ENCODE measurements at places on chromosomes 3 and 15. TPM values are rescaled to one million over a fixed set of nuclear protein-coding genes. Genes with fewer than 3 reads are reported as not detected.

Gene TIMP4
- total RNA-seq = 31.1 TPM

Gene CCDC39
- not detected for total RNA-seq

Gene CHDH
- 10.0 TPM for total RNA-seq

Gene TMEM42
- total RNA-seq = 11.2 TPM

Gene SLC51B
- not detected for total RNA-seq

Gene MYL3
- total RNA-seq = 208 TPM

Gene TGFBR2
- 205 TPM for total RNA-seq

Gene FANCD2
- total RNA-seq = 2.0 TPM

- no peak overlapping the region for H3K4me3 ChIP-seq
- no peaks in the 10 kb centered on the region for H3K27me3 ChIP-seq
- no peak for DNase-seq
- no peak overlapping the region for H3K27ac ChIP-seq
- no peaks in the 10 kb centered on the region for H3K4me1 ChIP-seq
These were observed 941 bp downstream of the ZBED2 start for GRCh38 chr3:111594205-111594604.

GRCh38 chr15:94882071-94882712 lies 650.8 kb downstream of the MCTP2 start:
- no peak for DNase-seq
- no peak overlapping the region for H3K27ac ChIP-seq
- H3K27me3 ChIP-seq = no peaks in the 10 kb centered on the region
- H3K36me3 ChIP-seq = no peaks in the 10 kb centered on the region

DNA sequence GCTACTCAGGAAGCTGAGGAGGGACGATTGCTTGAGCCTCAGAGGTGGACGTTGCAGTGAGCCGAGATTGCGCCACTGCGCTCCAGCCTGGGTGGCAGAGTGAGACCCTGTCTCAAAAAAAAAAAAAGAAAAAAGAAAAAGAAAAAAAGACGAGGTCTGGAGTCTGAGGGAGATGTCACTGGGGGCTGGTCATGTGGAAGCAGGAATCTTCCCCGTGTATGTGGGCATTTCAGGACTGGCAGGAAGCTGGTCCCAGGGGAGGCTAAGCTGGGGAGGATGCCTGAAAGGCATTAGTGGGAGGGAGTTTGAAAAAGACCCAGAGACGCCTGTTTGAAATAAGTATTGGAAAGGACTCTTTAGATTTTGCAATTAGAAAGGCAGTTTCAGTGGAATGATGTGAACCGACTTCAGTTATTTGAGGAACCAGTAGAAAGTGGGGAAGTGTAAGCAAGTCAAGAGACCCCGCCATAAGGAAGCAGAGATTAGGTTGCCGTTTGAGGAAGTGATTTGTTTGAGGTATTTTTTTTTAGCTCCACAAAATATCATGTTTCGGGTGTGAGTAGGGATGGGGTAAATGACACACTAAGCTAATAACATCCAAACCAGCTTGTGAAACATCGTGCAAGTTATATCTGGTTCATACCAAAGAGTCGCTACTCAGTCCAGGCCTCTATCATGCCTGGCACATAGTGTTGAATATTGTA lies 55.5 kb downstream of the ST6GAL1 start:
- H3K4me1 ChIP-seq = peaks cover 52% of the 10 kb centered on the region
- no peak overlapping the region for H3K4me3 ChIP-seq
- peak overlapping the region; percentile 56 for H3K27ac ChIP-seq
- H3K27me3 ChIP-seq = no peaks in the 10 kb centered on the region
- peaks cover 9% of the 10 kb centered on the region for H3K36me3 ChIP-seq
- DNase-seq = no peak

- no peak for DNase-seq
- H3K4me1 ChIP-seq = no peaks in the 10 kb centered on the region
- H3K27me3 ChIP-seq = no peaks in the 10 kb centered on the region
These were observed 57.8 kb downstream of the WNT7A start for GRCh38 chr3:13822042-13822441.

GRCh38 chr3:190116551-190117067 lies 4.1 kb downstream of the P3H2 start:
- no peaks in the 10 kb centered on the region for H3K27me3 ChIP-seq
- H3K4me3 ChIP-seq = no peak overlapping the region
- no peaks in the 10 kb centered on the region for H3K36me3 ChIP-seq
- DNase-seq = no peak
- H3K4me1 ChIP-seq = no peaks in the 10 kb centered on the region

GRCh38 chr15:84886211-84886983 lies 1.9 kb downstream of the SLC28A1 start:
- peak overlapping the region; percentile 23 for H3K27ac ChIP-seq
- no peak overlapping the region for H3K4me3 ChIP-seq
- no peaks in the 10 kb centered on the region for H3K36me3 ChIP-seq
- no peak for DNase-seq

DNA sequence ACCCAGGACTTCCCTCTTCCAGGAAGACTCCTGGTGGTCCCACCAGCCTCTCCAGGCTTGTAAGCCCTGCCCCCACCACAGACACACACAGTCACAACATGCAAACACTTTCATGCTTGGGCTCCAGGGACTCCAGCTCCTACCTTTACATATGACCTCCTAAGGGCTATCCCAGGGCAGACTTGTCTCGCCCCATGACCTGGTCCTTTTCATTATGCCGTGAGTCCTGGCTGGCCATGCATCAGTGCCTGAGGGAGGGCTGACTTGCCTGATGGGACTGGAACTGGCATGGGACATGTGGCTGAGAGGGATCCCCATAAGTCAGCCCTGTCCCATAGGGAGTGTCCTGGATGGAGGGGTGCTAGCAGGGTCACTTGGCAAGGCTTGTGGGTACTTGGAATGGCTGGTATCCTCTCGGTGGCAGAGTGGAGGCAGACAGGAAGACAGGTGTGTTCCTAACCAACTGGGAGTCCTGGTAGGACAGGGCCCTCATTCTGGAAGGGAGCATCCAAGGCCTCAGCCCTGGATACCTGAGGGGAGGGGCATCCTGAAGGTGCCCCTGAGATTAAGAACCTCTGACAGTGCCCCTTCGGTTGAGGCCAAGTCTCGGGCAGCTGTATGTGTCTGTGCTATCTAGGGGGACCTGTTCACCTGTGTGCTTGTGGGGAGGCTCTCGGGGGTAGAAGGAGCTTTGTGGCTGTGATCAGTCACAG lies 540 bp upstream of the HHATL start:
- no peak overlapping the region for H3K4me3 ChIP-seq
- peaks cover 53% of the 10 kb centered on the region for H3K4me1 ChIP-seq
- peaks cover 6% of the 10 kb centered on the region for H3K36me3 ChIP-seq
- DNase-seq = no peak
- peak overlapping the region; percentile 98 for H3K27ac ChIP-seq

GRCh38 chr15:98311566-98312188 lies 336.7 kb upstream of the IGF1R start:
- H3K27me3 ChIP-seq = no peaks in the 10 kb centered on the region
- H3K4me3 ChIP-seq = no peak overlapping the region
- peak; percentile 93 for DNase-seq
- H3K27ac ChIP-seq = no peak overlapping the region

DNA sequence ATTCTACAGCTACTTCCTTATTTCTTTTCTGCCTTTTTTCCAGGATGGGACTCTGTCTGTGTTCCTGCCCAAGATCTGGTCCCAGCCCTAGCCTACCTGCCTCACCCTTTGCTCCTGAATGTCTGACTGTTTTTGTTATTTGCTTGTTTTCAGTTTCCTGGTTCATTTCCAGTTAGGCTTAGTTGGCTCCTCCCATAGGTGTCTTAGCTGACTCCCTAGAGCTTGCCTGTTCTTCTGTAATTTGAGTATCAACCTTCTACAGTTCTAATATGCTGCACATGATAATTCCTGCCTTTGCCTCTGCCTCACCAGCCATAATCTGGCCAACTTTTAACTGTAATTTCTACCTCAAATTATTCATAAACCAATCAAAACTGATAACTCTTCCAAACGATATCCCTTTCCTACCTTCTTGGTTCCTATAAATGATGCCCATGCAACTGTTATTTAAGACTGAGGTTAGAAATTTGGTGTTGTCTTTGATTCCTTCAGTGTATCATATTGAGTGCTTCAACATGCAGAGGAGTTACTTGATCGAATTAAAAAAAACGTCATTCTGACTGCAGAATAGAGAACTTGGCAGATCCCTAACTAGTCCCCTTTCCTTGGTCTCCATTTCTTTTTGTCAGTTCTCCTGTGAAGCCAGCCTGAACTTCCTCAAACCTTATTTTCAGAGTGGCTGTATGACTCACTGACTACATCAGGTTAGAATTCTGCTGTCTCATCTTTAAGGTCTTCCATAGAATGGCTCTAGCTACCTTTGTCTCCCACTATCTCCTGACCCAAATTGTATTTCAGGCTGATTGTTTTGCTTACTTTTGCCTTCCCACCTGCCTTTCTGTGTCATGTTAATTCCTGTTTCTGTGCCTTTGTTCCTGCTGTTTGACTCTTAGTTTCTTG lies 8.4 kb downstream of the GOLM2 start:
- no peaks in the 10 kb centered on the region for H3K36me3 ChIP-seq
- H3K27me3 ChIP-seq = no peaks in the 10 kb centered on the region
- H3K4me1 ChIP-seq = peaks cover 18% of the 10 kb centered on the region
- no peak overlapping the region for H3K27ac ChIP-seq
- H3K4me3 ChIP-seq = no peak overlapping the region

GRCh38 chr15:85489773-85490493 lies 109.5 kb downstream of the AKAP13 start:
- H3K4me3 ChIP-seq = no peak overlapping the region
- no peak for DNase-seq
- peak overlapping the region; percentile 57 for H3K27ac ChIP-seq
- no peaks in the 10 kb centered on the region for H3K36me3 ChIP-seq
- H3K4me1 ChIP-seq = no peaks in the 10 kb centered on the region

GRCh38 chr3:178277605-178278004 lies 258.6 kb upstream of the KCNMB2 start:
- peaks cover 6% of the 10 kb centered on the region for H3K4me1 ChIP-seq
- H3K27ac ChIP-seq = no peak overlapping the region
- H3K4me3 ChIP-seq = no peak overlapping the region
- no peaks in the 10 kb centered on the region for H3K36me3 ChIP-seq
- H3K27me3 ChIP-seq = no peaks in the 10 kb centered on the region

- peaks cover 6% of the 10 kb centered on the region for H3K4me1 ChIP-seq
- no peak overlapping the region for H3K4me3 ChIP-seq
These were observed 74.2 kb upstream of the ABHD17C start for GRCh38 chr15:80620931-80621330.

- no peaks in the 10 kb centered on the region for H3K4me1 ChIP-seq
- H3K27me3 ChIP-seq = no peaks in the 10 kb centered on the region
- H3K27ac ChIP-seq = no peak overlapping the region
- H3K4me3 ChIP-seq = no peak overlapping the region
- H3K36me3 ChIP-seq = no peaks in the 10 kb centered on the region
- DNase-seq = no peak
These were observed 1523.8 kb upstream of the CADM2 start for GRCh38 chr3:83434880-83435587.

DNA sequence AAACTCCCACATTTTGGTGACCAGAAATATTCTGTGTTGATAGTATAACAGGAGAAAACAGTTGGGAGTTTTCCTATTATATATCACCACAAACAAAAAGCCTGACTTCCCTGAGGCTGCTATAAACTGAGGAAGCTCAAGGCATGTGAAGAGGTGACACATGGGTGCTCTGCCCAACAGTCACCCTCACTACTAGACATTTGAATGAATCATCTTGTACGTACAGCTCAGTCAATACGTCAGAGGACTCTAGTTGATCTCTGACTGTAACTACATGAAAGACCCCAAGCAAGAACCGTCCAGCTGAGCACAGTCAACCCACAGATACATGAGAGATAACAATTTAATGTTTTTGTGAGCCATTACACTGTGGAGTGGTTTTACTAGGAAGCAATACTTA lies 338.3 kb upstream of the ATP11B start:
- no peaks in the 10 kb centered on the region for H3K4me1 ChIP-seq
- H3K4me3 ChIP-seq = no peak overlapping the region

- H3K4me3 ChIP-seq = no peak overlapping the region
- H3K36me3 ChIP-seq = no peaks in the 10 kb centered on the region
- no peak for DNase-seq
- H3K4me1 ChIP-seq = no peaks in the 10 kb centered on the region
- H3K27ac ChIP-seq = no peak overlapping the region
- no peaks in the 10 kb centered on the region for H3K27me3 ChIP-seq
These were observed 1174.7 kb downstream of the ZPLD1 start for GRCh38 chr3:103609472-103609871.

DNA sequence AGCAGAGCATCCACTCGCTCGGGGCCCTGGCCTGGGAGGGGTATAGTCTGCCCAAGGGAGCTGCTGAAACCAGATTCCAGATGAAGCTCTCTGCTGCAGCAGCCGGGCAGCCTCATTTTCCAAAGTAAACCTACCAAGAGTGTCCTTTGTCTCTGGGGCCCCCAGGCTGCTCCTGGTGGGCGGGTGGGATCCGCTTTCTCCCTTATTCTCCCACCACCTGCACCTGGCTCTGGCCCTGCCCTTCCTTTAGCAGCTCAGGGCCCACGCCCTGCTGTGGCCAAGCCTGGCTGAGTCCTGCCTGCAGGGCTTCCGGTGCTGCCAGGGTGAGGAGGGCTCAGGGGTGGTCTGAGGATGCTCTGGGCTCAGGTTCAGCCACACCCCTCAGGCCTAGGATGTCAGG lies 13.0 kb downstream of the SCN5A start:
- H3K27me3 ChIP-seq = no peaks in the 10 kb centered on the region
- peak overlapping the region; percentile 88 for H3K27ac ChIP-seq
- no peak for DNase-seq
- H3K4me1 ChIP-seq = peaks cover 56% of the 10 kb centered on the region

- H3K27ac ChIP-seq = peak overlapping the region; percentile 78
- no peak for DNase-seq
- no peaks in the 10 kb centered on the region for H3K27me3 ChIP-seq
- H3K36me3 ChIP-seq = no peaks in the 10 kb centered on the region
- H3K4me1 ChIP-seq = no peaks in the 10 kb centered on the region
- peak overlapping the region; percentile 83 for H3K4me3 ChIP-seq
These were observed 1.3 kb downstream of the NEIL1 start for GRCh38 chr15:75348034-75348561.

GRCh38 chr15:38930851-38931572 lies 366.4 kb upstream of the RASGRP1 start:
- DNase-seq = no peak
- no peaks in the 10 kb centered on the region for H3K4me1 ChIP-seq
- H3K27ac ChIP-seq = no peak overlapping the region
- H3K36me3 ChIP-seq = no peaks in the 10 kb centered on the region

GRCh38 chr15:38225381-38225780 lies 27.3 kb upstream of the SPRED1 start:
- DNase-seq = no peak
- H3K36me3 ChIP-seq = no peaks in the 10 kb centered on the region
- no peak overlapping the region for H3K4me3 ChIP-seq
- H3K27ac ChIP-seq = no peak overlapping the region
- peaks cover 5% of the 10 kb centered on the region for H3K4me1 ChIP-seq
- no peaks in the 10 kb centered on the region for H3K27me3 ChIP-seq

GRCh38 chr3:191502583-191502982 lies 41.6 kb downstream of the PYDC2 start:
- H3K36me3 ChIP-seq = no peaks in the 10 kb centered on the region
- H3K4me1 ChIP-seq = peaks cover 10% of the 10 kb centered on the region
- no peak overlapping the region for H3K4me3 ChIP-seq
- no peaks in the 10 kb centered on the region for H3K27me3 ChIP-seq

DNA sequence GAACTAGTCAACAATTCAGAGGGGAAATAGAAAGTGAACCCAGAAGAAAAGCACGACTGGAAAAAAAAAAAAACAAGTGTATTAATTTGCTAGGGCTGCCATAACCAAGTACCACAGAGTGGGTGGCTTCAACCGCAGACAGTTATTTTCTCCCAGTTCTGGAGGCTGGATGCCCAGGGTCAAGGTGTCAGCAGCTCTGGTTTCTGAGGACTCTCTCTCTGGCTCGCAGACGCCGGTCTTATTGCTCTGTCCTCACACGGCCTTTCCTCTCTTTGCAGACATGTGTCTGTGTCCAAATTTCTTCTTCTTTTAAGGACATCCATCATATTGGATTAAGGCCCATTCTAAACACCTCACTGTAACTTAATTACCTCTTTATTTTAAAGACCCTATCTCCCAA lies 291.8 kb downstream of the XXYLT1 start:
- H3K27ac ChIP-seq = no peak overlapping the region
- peak; percentile 23 for DNase-seq
- no peaks in the 10 kb centered on the region for H3K36me3 ChIP-seq
